ENCODE measurements at places on chromosomes 2 and 18.

DNA sequence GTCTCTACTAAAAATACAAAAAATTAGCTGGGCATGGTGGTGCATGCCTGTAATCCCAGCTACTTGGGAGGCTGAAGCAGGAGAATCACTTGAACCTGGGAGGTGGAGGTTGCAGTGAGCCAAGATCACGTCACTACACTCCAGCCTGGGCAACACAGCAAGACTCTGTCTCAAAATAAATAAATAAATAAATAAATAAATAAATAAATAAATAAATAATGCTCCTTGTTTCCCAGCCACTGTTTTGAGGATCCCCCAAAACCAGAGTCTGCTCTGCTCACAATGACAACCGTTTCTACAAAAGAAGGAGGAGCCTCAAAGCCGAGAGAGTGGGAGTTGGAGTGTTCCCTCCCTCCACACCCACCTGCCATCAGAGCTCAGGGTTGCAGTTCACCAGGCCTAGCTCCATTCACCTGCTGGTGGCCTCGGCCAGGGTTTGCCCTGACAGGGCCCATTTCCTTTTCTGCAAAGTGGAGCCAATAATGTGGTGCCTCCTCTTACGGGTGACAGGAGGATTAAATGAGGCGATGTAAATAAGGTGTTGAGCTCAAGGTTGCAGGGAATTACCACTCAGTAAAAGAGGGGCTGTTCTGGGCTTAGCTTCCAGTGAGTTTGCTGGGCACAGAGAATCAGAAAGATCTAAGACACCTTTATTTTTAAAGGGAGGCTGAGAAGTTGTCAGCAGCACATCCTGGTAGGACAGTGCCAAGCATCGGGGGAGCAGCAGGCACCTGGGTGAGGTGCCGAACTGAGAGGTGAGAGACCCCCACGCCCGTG lies 25.5 kb downstream of the CRACDL start:
- DNase-seq = no peak

DNA sequence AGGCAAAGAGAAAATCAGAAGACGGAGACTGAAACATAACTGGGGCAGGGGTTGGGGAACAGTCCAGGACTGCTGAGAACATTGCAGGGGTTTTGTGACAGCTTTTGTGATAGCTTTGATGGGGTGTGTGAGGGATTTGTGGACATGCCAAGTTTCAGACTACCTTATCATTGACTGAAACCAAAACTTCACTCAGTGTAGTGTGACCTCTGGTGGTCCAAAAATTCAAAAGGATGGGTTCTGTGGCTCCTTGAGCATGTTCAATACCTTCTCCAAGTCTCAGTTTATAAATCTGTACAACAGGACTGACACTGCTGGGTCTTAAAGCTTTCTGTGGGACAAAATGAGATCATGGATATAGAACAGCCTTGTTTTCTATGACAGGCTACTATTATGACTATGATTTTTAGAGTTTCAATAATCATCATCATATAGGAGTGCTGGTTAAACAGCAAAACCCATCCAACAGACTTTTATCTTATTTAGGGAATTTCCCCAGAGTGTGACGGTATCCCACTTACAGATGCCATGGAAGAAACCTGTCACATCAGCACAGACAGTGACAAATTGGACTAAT lies 259.2 kb upstream of the SLC14A2 start:
- DNase-seq = no peak

DNA sequence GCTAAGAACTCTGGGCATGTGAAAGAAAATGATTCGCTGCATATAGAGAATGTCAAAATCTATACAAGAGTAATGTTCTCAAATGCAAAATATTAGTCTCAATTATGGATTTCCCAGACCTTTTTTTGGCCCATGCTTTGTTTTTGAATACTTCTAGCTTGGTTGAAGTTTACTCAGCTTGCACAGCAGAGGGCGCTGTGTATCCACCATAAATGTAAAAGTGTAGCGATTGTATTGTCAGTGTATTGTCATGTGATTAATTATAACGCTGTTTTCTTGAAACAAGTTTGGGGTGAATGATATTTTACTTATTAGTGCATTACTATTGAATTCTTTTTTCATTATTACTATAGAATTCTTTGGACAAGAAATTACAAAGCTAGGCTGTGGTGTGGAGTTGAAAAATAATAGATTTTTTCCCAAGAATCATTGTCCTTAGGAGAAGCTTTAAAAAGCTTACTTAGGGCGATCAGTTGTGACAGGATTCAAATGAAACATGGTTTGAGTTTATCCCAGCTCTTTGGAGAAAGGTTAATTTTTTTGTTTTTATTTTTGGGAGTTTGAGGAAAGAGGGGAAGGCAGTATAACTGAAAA lies 98.3 kb downstream of the PIK3C3 start:
- peak; percentile 29 for DNase-seq

DNA sequence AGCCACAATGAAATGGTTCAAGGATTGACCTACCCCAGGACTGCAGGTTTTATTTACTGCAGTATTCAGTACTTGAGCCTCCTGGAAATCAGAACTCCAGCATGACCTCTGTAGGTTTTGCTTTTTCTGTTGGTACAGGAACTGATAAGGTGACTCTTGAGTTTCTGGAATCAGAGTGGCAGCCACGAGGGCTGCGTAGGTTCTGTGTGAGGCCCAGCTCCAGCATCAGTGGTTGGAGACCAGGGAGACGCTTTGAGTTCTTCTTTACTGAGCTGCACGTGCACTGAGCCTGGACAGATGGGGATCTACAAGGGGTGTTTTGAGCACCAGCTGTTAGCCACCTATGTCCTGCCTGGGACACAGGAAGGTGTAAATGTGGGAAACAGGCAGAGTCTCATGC lies 222.7 kb upstream of the EPAS1 start:
- DNase-seq = no peak

DNA sequence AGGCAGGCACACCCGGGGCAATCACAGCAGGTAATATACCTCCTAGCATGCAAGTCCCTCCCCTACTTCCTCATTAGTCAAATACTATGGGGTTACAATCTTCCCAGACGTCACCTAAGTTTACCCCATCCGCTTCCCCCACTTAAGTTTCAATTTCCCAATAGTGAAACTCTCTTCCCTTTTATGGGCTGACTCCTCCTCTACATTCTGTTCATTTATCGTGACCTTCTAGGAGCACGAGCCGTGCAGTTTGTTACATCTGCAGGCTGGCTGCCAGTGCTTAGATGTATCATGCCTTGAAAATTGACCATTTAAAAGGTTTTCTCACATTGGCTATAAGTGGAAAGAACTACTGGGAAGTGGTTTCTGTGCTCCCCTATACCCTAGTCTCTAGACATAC lies 1357.8 kb upstream of the CRIM1 start:
- DNase-seq = no peak

- DNase-seq = no peak
Measured at GRCh38 chr2:138780446-138780880, 273 bp upstream of the NXPH2 start.

DNA sequence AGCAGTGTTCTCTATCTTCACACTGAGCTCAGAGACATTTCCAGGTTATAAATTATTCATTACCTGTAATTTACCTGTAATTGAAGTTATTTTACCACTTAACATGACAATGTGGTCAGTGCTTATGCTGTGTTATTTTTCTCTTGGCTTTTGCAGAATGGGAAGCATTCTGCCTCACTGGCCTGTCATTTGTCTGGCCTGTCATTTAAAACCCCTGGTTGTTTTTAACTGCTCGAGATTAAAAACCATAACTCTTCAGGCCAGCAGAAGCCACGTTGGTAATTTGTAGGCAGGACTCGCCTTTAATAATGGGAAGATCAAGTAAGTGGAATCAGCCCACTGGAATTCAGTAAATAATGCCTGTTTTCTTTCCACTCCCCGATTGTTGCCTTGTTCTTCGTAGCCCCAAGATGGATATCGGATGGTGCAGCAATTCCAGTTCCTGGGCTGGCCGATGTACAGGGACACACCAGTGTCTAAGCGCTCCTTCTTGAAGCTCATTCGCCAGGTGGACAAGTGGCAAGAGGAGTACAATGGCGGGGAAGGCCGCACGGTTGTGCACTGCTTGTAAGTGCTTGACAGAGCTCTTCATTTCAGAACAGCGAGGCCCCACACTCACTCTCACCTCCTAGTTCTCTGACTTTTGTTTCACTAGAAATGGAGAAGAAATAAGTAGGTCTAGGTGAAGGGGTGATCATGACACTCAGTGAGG lies 222.4 kb upstream of the RAB12 start:
- DNase-seq = no peak

DNA sequence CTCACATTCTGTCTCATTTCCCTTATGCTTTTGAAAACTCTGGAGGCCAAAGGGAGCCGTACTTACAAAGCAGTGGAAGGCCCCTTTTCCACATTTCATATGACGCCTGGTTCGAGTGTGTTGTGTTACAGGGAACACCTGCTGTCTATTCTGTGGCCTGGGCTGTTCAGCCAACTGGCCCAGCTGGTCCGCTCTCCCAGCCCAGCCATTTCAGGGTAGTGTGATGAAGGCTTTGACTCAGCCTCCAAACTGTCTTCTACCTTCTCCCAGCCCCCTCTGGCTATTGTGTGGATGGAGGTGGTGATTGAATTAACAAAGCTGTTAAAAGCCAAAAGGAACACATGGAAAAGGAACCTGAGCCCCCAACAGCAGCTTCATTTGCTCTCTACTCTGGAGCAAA lies 233.8 kb downstream of the ICOS start:
- DNase-seq = no peak

- no peak for DNase-seq
Measured at GRCh38 chr2:238510911-238511613, 84.3 kb downstream of the ASB1 start.

- DNase-seq = no peak
Measured at GRCh38 chr2:111664275-111664850, 219.6 kb downstream of the ANAPC1 start.

- DNase-seq = no peak
Measured at GRCh38 chr2:145874466-145874865, 1354.5 kb upstream of the ZEB2 start.

Measured in trophoblast cell (in vitro differentiated cells and primary cell).